ENCODE measurements at places on chromosomes 6 and 20. TPM values are rescaled to one million over a fixed set of nuclear protein-coding genes. Genes with fewer than 3 reads are reported as not detected.

The C20orf141 gene
- not detected for polyA plus RNA-seq

The FIG4 gene
- 43.2 TPM for polyA plus RNA-seq

The CST2 gene
- polyA plus RNA-seq: not detected

The HMGCLL1 gene
- polyA plus RNA-seq: not detected

The RTEL1 gene
- 7.3 TPM for polyA plus RNA-seq

The FAM209B gene
- 0.56 TPM for polyA plus RNA-seq

The NINL gene
- 0.77 TPM for polyA plus RNA-seq

The LAMA4 gene
- not detected for polyA plus RNA-seq
